ENCODE measurements at places on chromosomes 1 and 21. TPM values are rescaled to one million over a fixed set of nuclear protein-coding genes. Genes with fewer than 3 reads are reported as not detected.

- no peak overlapping the region for H3K4me3 ChIP-seq
- DNase-seq, result no peak
Observed at GRCh38 chr1:57281324-57281723, 142.5 kb downstream of the DAB1 start.

DNA sequence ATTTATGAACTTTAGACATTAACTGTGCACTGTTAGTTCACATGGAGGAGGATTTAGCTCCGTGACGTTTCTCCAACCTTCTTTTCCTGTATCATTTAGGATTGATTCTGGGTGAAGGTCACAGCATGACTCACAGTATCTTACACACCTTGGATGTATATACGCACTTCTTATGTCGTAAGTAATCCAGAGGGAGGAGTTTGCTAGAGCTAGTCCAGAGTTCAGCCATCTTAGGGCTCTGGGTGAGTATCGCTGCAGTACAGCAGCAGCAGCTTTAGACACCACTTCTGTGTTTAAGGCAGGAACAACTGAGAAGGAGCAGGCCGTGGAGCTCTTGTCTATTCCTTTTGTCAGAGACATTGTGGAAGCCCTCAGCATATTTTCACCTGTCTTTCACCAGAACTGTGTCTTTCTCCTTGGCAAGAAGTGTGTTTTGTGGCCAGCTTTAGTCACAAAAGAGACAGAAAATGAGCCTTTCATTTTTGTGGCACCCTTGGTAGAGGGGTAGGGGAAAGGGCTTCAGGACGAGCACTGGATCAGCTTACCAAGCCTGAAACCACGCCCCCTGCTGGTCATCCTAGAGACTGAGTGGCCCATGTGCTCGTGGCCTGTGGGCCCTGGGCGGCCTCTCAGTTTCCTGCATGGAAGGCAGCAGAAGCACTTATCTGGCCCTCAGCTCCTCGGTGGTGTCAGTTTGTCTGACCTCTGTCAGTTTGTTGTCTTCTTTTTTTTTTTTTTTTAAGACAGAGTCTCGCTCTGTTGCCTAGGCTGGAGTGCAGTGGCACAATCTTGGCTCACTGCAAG, 64.0 kb downstream of the ADARB1 start:
- H3K27me3 ChIP-seq, result no peaks in the 10 kb centered on the region
- DNase-seq, result peak; percentile 95
- peaks cover 19% of the 10 kb centered on the region for H3K4me1 ChIP-seq

C1orf185 gene
- not detected for total RNA-seq

GRCh38 chr1:89606227-89606980, 26.5 kb upstream of the LRRC8C start:
- H3K4me3 ChIP-seq, result no peak overlapping the region
- H3K27ac ChIP-seq, result no peak overlapping the region
- H3K27me3 ChIP-seq, result no peaks in the 10 kb centered on the region
- H3K36me3 ChIP-seq, result no peaks in the 10 kb centered on the region
- peaks cover 12% of the 10 kb centered on the region for H3K4me1 ChIP-seq
- no peak for DNase-seq

- no peaks in the 10 kb centered on the region for H3K27me3 ChIP-seq
- no peak for DNase-seq
- H3K4me1 ChIP-seq, result no peaks in the 10 kb centered on the region
- H3K27ac ChIP-seq, result no peak overlapping the region
Observed at GRCh38 chr21:24424776-24425175, 1182.5 kb downstream of the MRPL39 start.

DNA sequence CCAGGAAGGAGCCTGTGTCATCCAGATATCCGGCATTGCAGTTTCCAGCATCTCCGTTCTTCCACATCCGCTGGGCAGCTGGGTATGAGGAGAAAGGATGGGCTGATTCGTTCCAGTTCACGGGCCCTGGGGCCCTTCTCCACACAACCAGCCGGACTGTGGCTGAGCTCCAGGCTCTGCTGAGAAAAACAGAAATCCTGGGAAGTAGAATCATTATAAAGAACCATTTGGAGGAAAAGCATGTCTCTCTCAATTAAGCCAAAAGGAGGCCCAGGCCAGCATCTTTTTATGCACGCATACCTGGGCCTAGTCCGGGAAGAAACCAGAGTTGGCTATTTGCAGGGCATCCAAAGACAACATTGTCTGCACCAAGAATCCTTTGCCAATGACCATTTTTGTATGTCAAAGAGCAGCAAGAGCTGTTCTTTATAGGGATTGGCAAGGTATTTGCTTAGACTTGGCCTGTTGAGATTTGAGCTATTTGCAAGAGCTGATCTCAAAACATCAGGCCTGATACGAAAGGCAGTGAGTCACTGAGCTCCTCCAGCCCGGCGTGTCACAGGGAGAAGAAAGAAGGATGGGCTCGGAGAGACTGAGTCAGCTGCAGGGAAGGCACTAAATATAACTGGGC, 84.9 kb upstream of the ARHGEF16 start:
- peaks cover 62% of the 10 kb centered on the region for H3K27me3 ChIP-seq
- H3K36me3 ChIP-seq, result no peaks in the 10 kb centered on the region

PDZK1 gene
- total RNA-seq, result 0.13 TPM

DNA sequence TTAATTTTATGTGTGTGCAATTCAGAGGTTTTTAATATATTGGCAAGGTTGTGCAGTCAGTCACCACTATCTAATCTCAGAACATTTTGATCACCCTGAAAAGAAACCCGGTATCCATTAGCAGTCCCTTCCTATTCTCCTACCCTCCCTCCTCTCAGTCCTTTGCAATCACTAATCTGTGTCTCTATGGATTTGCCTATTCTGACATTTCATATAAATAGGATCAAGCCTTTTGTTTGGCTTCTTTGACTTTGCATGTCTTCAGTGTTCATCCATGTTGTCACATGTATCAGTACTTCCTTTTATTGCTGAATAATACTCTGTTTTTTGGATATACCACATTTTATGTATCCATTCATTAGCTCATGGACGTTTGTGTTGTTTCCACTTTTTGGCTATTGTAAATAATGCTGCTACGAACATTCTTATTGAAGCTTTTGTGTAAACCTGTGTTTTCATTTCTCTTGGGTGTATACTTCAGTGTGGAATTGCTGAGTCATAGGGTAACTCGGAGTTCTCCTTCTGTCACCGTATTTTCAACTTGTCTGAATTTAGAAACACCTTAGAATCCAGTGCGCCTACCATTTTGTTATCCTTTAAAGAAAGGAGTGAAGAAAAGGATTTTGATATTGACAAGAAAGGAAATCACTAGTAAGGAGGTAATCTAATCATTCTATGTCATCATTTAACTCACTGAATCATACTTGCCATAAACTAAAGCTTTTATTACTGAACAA, 3.4 kb downstream of the CEP85 start:
- peak overlapping the region; percentile 77 for H3K27ac ChIP-seq
- H3K36me3 ChIP-seq, result peaks cover 51% of the 10 kb centered on the region
- peaks cover 22% of the 10 kb centered on the region for H3K4me1 ChIP-seq
- H3K4me3 ChIP-seq, result peak overlapping the region; percentile 76
- H3K27me3 ChIP-seq, result no peaks in the 10 kb centered on the region
- no peak for DNase-seq

All from K562 (cell line).